Retina (tissue), 1 donor: ENCODE measurements at places on chromosomes 7 and 10.

DNA sequence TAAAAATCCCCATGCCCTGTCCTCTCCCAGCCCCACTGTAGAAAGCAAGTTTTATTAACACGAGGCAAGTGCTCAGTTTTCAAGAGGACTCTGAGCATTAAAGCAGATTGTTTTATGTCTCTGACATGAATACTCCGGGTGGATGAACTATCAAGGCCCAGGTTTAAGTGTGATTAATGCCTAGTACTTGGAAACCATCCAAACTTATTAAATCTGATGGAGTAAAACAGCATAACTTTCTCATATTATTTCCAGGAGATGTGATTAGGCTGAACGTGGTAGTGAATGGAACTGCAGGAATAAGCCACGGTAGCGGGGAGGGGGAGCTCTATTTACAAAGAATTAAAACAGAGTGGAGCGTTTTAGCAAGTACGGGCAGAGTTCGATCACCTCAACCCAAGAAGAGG, 144.2 kb upstream of the RNF32 start:
- DNase-seq = no peak

DNA sequence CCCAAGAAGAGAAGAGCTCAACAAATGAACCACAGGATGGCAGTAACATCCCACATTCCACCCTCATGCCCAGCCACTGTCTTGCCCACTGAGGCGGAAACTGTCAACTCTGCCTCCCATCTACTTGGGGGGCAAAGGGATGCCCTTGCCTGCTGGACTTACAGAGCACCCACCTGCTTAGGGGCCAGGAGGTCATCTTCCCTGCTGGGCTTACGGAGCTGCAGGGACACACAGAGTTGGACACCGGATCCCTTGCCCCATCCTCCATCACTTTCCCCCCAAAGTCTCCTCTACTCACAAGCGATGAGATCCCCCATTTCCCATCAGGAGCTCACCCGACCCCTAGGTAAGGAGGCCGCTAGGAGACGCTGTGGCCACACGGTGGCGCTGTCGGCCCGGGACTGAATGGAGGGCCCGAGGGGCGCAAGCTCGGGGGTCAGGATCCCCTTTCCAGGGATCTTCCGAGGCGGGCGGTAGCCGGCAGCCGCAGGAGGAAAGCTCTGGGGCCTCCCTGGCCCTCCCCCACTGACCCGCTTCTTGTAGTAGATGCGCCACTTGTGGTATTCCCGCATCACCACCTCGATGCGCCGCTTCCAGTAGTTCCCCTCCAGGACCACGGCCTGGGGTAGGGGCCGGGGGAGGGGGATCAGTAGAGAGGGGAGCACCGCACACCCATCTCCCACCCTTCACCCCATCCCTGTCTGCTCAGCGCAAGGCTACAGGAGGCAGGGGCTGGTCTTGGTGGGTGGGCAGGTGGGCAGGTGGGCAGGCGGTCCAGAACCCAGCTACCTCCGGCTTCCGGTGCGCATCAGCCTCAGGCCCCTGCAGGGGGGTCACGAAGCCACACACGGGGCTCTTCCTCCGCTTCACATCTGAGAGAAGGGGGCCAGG, 17.3 kb downstream of the MLXIPL start:
- peak; percentile 88 for DNase-seq

DNA sequence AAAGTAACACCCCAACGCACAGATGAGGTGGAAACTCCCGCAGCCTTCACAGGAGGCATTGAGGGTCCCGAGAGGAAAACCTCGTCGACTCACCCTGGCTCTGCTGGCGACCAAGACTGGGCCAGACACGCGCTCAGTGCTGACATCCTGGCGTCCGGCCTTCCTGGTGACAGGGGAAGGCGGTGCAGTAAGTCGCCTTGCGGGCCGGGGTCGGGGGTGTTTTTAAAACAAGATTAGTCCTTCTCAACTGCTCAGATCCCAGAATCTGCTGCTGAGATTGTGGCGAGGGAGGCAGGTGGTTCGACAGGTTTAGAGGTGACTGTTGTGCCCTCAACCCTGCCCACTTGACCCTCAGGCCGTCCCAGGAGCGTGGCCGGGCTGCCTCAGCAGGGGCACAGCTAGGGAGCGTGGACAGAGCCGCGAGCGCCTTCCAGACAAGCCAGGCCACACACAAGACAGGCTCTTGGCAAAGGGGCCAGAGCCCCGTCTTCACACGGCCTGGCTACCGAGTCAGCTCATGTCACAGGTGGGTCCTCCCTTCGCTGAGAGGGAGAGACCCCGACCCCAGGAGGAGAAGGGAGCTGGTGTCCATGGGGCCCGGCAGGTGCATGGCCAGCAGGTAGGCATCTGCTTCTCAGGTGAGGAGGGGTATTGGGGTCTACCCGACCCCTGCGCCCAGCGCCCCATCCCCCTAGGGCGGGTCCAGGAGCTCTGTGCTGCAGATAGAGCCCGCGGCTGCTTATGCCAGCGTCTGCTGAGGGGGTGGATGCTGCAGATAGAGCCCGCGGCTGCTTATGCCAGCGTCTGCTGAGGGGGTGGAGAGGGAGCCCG, 81.6 kb downstream of the DNAJB6 start:
- DNase-seq = no peak

DNA sequence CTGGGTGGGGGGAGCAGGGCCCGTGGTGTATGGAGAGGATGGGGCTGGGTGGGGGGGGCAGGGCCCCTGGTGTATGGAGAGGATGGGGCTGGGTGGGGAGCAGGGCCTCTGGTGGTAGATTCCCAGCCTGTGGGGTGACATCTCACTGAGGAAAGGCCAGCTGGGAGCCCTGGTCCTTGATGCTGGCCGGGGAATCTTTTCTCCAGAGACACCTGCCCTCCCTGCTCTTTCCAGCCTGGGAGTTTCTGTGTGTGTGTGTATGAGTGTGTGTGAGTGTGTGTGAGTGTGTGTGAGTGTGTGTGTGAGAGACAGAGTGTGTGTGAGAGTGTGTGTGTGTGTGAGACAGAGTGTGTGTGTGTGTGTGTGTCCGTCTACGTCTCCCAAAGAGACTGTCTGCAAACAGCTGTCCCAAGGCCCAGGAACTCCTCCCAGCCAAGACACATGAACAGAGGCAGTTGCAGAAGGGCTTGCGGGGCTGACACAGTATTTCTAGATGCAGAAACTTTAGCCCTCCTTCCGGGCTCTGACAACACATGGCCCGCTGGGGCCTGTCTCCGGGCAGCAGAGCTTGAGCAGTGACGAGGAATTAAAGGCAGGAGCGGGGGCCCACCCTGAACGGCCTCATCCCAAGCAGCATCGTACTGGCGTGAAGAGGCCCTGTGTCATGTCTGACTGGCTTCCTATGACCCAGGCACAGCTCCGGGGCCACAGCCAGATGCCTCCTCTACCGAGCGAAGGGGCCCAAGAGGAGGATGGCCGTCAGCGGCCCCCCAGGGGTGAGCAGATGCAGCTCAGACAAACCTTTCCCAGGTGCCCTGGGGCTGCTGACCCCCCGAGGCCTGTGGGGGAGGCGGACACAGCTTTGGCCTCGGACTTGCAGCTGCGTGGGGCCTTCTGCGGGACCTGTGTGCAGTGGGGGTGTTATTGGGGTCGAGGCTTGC, 24.3 kb downstream of the FAM20C start:
- peak; percentile 42 for DNase-seq

DNA sequence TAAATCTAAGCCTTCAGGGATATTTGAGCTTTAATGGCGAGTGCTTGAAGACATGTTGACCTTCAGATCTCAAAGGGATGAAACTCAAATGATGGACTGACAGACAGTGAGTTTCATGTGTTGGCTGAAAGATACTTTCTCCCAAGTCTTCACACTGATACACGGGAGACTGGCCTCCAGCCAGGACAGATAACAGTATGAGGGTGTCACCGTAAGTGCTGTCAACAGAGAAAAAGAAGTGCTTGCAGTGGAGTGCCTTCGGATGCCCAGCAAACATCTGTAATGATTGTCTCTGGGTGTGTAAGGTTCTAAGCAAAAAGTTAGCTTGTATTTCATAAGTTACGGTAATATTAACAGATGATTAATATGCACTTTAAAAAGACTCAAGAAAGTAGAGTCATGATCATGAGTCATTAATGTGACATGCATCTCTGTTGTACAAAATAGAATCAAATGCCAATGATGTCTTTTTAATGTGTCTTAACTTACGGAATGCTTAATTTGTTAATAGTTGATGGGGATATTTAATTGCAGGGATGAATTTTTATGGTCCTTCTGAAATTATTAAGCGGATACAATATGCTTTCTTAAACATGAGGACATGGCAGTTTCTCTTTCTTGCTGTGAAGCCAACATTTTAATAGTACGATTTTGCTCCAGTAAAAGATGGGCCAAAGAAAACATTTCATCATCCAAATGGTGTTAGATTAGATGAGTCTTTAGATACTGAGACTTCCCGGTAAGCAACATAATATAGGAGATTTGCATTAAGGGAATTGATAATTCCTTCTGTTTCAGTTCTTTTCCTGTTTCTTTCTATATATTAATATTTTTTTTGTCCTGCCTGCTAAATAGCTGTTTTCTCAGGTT, 292.5 kb downstream of the GALNT17 start:
- DNase-seq = no peak

- DNase-seq = no peak
These were observed 41.1 kb upstream of the FAM204A start for GRCh38 chr10:118383063-118383689.

- no peak for DNase-seq
These were observed 36.8 kb downstream of the HK1 start for GRCh38 chr10:69315100-69315542.

DNA sequence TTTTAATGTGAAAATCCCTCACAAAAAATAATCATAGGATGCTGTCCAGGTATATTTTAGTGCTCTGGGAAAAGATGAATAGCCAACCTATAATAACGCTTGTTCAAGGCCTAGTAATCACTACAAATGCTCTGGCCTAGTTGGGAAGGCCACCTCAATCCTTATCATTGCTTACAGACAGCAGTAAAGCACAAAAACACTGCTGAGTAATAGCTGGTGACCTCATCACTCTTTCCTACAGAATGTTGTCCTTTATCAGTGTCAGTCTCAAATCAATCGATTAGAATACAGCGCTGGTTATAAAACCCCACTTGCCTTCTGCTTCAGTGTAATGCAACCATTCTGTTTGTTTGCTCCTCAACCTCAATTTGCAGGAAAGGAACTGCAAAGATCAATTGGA, 72.6 kb upstream of the STEAP1 start:
- DNase-seq = no peak

- DNase-seq = no peak
These were observed 6.0 kb upstream of the GATA3 start for GRCh38 chr10:8048281-8049008.

DNA sequence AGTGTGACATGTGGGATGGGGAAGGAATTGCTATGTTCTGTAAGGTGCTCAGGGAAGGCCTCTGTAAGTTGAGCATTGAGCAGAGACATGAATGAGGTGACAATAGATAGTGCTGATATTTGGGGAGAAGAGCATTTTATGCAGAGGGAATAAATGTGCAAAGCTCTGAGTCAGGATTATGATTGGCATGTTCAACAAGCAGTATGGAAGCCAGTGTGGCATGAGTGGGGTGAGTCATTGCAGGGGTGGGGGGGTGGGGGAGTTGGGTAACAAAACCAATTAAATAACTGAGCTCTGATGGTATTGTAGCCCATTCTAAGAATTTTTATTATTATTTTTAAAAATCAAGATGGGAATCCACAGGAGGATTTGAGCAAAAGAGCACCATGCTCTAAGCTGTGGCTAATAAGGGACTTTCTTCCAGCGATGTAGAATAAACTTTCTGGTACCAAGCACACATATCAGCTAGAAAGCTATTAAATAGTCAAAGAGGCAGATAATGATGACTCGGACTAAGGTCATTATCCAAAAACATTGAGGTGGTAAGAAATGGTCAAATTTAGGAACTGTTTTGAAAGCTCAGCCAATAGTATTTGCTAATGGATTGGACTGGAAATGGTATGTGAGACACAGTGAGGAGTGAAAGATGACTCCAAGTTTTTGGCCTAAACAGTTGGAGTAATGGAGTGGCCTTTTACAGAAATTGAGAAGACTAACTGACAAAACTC, 96.4 kb downstream of the PRKG1 start:
- DNase-seq = no peak

DNA sequence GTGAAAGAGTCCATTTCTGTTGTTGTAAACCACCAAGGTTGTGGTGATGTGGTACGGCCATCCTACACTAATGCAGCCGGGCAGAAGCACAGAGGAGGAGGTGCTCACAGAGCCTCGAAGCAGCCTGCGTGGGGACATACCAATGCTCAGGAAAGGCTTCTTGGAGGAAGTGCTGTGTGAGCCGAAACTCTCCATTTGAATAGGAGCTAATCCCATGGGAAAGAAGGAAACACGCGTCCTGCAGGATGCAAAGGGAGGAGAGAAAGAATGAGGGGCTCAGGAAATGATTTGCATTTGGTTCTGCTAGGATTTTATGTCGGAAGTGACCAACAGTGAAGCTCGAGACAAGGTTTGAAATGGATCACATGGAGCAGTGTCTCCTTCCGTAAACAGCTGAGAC, 477.9 kb upstream of the ANKRD30A start:
- no peak for DNase-seq

- no peak for DNase-seq
These were observed 751.8 kb upstream of the IGFBP3 start for GRCh38 chr7:46672861-46673260.

DNA sequence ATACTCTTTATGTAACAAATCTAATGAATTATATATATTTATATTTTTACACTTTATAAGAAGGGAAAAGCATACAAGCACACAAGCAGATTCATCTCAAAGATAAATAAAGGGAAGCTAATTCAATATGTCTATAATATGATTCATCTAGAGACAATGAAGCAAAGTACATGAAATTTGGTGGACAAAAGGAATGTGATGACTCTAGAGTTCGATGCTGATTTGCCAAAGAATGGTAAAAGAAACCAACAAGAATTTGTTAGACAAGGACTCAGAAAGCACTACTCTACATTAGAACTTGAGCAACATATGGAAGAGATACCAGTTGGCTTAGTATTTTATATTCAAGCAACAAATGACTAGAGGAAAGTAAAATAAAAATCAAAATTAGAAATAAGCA, 536.5 kb upstream of the TEX47 start:
- DNase-seq = no peak

DNA sequence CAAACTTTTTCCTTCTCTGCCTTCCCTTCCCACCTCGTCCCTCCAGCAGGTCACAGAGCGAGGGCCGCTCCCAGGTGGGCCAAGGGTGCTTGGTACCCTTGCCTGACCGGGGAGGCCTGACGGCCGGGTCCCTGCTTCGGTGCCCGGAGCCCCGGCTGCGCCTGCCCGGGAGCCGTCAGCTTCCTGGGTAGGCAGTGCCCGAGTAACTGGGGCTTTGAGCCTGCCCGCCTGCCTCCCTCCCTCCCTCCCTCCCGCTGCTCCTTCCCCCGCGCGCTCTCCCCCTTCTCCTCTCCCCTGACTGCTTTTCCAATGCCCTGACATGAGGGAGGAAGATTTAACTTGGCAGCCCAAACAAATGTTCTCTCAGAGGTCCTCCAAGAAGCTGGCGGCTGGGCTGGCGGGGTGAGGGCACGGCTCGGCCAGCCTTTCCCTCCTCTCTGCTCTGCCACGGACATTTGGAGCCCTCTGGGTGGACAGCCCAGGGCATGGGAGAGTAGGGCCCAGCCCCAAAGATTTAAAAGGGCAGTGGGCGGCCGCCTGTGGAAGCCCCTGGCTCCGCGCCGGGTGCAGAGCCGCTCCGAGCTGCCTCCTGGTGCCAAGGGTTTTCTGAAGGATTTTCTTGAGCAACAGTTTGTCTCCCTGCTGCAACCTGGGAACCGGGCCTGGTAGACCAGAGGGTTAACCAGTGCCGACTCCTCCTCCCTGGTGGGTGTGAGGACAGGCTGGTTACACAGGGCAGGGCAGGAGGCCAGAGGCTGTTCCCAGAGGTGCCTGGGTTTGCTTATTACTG, 2.0 kb downstream of the ZMIZ1 start:
- DNase-seq = peak; percentile 94
